HTR-8/SVneo (cell line): ENCODE measurements at places on chromosomes 16 and 17.

DNA sequence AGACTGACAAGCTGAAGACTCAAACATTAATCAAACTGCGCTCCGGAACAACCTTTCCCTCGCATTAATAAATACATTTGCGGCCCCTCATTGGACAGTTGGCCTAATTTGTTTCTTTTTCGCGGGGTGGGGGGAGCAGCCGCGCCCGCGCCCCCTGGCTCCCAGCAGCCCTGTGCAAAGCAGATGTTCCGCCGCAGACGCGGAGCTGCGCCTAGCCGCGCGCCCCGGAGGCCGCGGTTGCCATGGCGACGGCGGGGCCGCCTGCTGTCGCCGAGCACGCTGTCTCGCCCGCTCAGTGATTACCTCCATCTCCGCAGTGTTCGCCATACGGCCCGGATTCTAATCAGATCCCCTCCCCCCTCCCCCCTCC is 25.5 kb downstream of the COPZ2 start:
- DNase-seq, result no peak

DNA sequence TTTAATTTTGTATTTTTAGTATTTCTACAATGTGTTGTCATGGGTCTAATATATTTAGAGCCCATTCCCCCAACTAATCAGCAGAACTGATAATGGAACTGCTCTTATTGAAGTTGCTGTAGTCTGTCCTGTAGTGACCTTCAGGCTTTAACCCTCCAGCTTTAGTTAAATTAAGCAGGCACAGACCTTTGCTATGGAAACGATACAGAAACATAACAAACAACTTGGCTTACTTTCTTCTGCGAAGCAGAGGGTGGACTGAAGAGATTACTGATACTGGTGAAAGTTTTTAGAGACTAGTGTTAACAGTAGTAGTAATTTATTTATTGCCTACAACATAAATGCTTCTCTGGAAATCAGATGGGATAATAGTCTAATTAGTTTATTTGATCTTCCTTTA is 61.4 kb downstream of the NFATC3 start:
- DNase-seq, result no peak

GRCh38 chr16:69796285-69797118 is 34.4 kb downstream of the WWP2 start:
- peak; percentile 84 for DNase-seq

GRCh38 chr16:9256196-9256595 is 164.8 kb downstream of the HAPSTR1 start:
- DNase-seq, result no peak

GRCh38 chr17:75087558-75088453 is at the start of gene SLC16A5:
Gene SLC16A5 (plus strand): TSS chr17:75087954. CDS start chr17:75093637, 5,683 bp downstream.
- DNase-seq, result peak; percentile 97
